ENCODE measurements at places on chromosomes 2 and 18.
A peak's percentile ranks its signal among the peaks of the same experiment; 100 is the strongest.

GRCh38 chr18:79299272-79299671, 96.5 kb upstream of the NFATC1 start:
- DNase-seq = no peak

DNA sequence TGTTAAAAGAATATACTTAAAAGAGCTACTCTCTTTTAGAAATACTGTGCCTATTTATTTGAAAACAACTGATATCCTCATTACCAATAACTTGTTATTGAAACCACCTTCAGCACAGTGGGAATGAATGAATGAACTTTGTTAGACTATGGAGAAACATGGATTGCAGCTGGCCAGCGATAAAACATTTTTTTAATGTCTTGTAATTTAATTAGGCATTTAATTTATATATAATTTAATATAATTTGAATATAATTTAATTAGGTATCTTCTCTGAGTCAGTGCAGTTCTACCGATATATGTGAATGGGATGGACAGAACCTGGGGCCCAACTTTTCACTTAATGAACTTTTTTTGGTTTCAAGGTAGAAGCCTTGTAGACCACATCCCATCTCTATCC, 94.4 kb downstream of the KCTD18 start:
- no peak for DNase-seq

- no peak for DNase-seq
Measured at GRCh38 chr2:37992601-37993000, 67.5 kb downstream of the RMDN2 start.

GRCh38 chr2:167509586-167509985, 621.3 kb downstream of the XIRP2 start:
- peak; percentile 76 for DNase-seq

DNA sequence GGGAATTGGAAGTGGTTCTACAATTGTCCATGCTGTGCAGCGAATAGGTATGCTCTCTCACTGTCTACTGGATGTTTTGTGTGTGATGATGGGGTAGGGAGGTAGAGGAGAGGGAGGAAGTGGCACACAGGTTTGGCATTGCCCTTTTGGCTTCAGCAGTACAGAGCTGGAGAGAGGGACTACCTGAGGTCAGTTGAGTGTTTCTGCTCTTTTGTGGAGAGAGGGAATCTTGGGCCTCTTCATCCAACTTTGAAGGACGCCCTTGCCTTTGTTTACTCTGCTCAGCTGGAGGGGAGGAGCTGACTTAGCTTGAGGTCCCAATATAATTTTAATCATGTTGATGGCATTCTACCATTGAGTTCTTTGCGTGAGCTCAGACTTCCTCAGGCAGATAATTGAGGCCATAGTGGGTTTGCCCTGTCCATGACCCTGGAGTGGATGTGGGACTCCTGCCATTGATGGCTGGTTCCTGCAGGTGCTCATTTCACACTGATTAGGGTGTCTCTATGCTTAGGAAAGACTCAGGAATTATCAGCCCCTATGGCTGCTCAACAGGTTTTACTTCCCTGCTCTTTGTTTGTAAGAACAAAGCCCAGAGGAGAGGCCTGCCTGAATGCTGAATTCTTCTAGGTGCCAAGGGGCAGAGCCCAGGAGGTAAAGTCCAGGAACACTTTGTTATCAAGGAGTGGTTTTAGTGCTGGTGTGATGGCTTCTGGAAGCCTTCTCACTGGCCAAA, 7.2 kb downstream of the RPIA start:
- DNase-seq = no peak

Measured in ACHN (cell line).